Motor neuron (in vitro differentiated cells): ENCODE measurements at places on chromosomes 1 and 21. TPM values are rescaled to one million over a fixed set of nuclear protein-coding genes. Genes with fewer than 3 reads are reported as not detected.
A peak's percentile ranks its signal among the peaks of the same experiment; 100 is the strongest.

DNA sequence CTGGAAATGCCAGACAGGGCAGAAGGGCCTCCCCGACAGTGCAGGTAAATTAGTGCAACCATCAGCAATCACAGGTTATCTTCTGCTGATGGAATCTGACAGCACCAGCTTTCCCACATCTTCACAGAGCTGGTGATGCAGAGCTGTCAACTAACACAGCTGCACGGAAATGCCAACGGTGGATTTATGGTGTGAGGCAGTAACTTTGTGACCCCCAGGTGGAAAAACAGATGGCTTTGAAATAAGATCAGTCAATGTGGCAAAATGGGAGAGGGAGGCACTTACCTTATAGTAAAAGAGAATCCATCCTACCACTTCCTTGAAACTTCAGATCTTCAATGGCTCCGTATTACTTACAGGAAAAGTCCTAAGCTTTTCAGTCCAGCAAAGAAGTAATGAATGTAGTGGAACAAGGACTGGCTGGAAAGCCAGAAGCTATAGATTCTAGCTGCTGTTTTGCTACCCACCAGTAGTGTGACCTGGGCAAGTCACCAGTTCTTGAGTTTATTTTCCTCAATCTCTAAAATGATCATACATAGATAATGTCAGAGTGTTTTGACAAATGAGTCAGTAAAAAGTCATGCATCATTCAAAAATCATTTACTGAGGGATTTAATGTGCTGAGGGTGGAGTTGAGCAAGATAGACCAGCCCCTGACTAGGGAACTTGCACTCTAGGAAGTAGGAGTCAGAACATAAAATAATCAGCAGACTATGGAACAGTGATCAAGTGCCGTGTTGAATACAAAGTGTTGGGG lies 245.7 kb upstream of the JUN start:
- ATAC-seq = no peak

DNA sequence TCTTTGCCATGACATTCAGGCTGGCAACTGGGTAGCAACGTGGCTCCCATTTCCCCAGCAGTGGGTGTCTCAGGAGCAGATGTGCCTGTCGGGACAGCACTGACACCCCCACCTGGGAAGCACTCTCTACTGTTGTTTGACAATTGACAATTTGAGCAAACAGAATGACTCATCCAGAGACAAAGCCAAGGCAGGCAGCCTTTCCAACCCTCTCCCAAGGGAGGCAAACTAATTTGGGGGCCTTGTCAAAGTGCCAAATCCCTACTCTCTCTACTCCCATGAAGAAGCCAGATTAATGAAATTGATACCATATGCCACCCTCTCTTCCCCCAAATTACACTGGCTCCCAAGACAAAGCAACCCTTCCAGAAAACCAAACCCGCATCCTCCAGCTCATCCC lies 65.6 kb downstream of the GRIK3 start:
- ATAC-seq = peak; percentile 21

- ATAC-seq = peak; percentile 45
Observed at GRCh38 chr1:203038217-203038741, 12.0 kb downstream of the PPFIA4 start.

DNA sequence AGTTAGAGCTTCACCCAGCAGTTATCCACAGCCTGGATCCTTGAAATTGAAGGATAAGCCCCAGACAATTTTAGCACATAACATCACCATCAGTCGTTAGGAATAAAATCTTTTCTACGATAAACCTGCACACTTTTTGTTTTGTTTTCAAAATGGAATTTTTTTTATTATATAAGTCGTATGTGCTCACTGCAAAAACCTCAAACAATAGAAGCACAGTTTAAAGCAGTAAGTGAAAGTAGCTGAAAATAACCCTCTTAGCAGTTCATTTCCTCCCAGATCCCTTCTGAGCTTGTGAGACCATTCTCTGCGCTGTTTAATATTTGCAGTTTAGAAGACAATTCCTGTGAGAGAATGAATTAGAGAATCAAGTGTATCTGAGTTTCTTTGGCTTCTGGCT lies 38.3 kb downstream of the ELK4 start:
- no peak for ATAC-seq

DNA sequence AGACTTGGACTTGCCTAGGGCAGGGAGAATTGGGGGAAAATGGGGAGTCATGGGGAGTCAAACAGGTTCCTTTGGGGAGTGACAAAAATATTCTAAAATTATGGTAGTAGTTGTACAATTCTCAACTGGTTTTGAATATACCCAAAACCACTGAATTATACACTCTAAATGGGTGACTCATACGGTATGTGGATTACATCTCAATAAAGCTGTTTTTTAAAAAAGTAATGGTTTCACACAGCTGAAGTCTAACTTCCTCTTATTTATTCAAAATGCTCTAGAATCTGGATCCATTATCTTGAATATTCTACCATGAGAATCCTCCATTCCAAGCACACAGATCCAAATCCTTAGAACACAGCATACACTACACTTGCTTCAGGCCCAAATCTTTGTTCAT lies 11.1 kb downstream of the EIF4G3 start:
- no peak for ATAC-seq

Gene SPRR2F
- total RNA-seq = not detected in 2 replicates
